ENCODE measurements at places on chromosomes 5 and 9. TPM values are rescaled to one million over a fixed set of nuclear protein-coding genes. Genes with fewer than 3 reads are reported as not detected.

The SH3RF2 gene
- total RNA-seq = 0.02 TPM

The SLC22A4 gene
- total RNA-seq = 1.1 TPM

The RGS7BP gene
- not detected for total RNA-seq

The FLT4 gene
- total RNA-seq = 2.0 TPM

The PCDHAC2 gene
- total RNA-seq = not detected

The ARPC5L gene
- 103 TPM for total RNA-seq

The BHMT gene
- total RNA-seq = not detected

The TPPP gene
- not detected for total RNA-seq

The SYNPO gene
- total RNA-seq = not detected

The KLF4 gene
- total RNA-seq = 1.0 TPM

The FCN2 gene
- not detected for total RNA-seq

The STK32A gene
- total RNA-seq = not detected

The SPRY4 gene
- 1.5 TPM for total RNA-seq

Measured in activated CD4-positive, alpha-beta T cell treated with anti-CD3 and anti-CD28 coated beads, Interleukin-2, amount 10 ng/mL, durations not matched to agents 24 days and 14 days (primary cell).